ENCODE measurements at places on chromosomes 7 and 10.

DNA sequence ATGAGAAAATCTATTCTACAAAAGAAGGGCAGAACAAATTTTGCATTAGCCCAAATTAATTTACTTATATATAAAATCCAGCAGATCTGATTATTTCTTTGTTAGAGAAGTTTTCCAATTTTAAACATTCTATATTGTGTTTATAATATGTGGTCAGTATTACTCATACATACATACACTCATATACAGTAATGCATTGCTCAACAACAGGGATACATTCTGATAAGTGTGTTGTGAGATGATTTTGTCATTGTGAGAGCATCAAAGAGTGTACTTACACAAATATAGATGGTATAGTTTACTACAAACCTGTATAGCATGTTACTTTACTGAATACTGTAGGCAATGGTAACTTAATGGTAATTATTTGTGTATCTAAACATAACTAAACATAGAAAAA is 239.6 kb upstream of the ETV1 start:
- DNase-seq, result no peak

GRCh38 chr10:65313406-65313805 is 1612.4 kb upstream of the LRRTM3 start:
- DNase-seq, result no peak

DNA sequence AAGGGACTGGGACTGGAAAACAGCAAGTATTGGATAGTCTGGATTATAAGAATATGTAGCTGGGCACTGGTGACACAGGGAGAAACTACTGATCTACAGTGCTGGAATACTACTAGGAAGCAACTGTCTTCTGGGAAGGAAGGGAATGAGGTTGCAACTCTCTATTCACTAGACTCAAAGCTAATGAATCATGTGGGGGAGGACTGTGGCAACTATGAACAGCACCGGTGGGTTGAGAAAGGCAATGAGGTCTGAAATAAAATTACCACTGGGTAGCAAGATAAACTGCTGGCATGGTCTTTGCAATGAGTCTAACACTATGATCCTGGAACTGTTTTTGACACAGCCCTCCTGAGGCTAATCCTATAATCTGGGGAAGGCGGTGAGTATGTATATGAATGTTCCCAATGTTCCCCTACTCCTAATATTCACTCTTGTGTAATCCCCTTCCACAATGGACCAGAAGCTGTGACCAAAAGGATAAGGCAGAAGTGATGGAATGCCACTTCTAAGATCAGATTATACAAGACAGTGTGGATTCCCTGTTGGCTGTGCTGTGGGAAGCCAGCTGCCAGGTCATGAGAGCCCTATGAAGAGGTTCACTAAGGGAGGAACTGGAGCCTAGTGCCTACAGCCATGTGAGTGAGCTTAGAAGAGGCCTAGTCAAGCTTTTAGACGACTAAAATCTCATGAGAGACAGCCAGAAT is 101.3 kb upstream of the DNAJB12 start:
- no peak for DNase-seq

DNA sequence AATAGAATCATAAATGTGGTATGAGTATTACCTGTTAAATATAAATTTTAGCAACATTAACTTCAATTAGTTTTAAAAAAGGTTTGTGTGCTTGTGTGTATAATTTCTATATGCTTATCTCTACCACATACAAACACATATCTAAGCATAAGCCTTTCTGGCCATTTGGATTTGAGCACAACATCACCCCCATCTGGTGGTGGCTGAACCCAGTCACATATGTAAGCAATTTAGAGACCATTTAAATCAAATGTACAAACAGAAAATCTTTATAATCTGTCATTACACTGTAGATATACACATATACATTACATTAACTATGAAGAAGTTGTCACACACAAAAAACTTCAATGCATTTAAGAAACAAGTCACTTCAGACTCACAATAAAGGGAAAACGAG is 31.7 kb downstream of the GPR22 start:
- no peak for DNase-seq

GRCh38 chr7:4066206-4066605 is 615.9 kb upstream of the FOXK1 start:
- no peak for DNase-seq

- DNase-seq, result no peak
Observed at GRCh38 chr7:104362756-104363155, 34.4 kb downstream of the LHFPL3 start.

DNA sequence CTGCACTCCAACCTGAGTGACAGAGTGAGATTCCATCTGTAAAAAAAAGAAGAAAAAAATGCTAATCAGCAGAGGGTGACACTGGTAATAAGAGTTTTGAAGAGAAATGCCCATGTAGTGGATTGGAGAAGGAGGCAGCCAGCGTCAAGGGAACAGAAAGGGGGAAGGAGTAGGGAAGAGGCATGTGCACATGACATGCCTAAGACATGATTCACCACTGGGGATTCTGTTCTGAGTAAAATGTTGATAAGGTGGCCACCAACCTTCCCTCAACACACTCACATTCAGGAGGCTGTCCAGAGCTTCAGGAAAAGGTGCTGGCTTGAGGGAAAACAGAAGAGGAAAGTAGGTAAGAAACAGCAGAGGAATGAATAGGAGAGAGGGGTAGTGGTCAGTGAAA is 39.9 kb downstream of the AKR1D1 start:
- no peak for DNase-seq

GRCh38 chr7:29356631-29357030 is 162.1 kb downstream of the CHN2 start:
- DNase-seq, result no peak

- DNase-seq, result no peak
Observed at GRCh38 chr7:70857793-70858545, 274.0 kb upstream of the GALNT17 start.

DNA sequence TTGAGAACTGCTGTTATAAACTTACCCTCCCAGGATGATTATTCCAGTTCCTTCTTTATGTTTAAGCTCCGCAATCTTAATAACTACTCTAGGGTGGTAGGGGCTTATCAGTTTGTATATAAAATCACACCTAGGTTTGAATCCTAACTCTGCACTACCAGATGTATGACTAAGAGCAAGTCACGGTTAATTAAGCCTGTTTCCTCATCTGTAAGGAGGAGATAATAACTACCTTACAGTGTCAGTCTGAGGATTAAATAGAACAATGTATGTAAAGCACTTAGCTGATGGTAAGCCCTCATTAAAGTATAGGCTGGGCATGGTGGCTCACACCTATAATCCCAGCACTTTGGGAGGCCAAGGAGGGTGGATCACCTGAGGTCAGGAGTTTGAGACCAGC is 9.2 kb downstream of the DNA2 start:
- no peak for DNase-seq

- DNase-seq, result no peak
Observed at GRCh38 chr7:126658684-126659083, 594.1 kb downstream of the GRM8 start.

DNA sequence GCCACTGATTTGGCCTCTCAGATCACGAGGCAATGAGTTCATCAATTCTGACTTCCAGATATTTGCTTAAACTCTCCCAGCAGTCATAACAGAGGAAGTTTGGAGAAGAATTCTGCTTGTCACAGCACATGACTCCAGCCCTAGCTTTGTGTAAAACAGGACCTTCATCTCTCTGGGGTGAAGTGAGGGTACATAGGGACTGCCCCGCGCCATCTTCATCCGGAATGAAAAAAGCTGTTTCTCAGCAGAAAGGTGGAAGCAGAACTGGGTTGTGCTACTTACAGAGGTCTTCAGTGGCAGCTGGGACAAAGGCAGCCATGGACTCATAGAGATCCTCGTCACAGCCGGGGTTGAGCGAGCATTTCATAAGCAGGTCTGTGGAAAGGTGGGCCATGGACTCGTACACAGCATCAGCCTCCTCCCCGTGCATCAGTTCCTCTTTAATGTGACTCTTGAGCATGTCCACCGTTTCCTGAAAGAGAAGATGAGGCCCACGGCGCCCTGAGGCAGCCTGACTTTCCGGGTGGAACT is 58.4 kb upstream of the TM9SF3 start:
- DNase-seq, result no peak

DNA sequence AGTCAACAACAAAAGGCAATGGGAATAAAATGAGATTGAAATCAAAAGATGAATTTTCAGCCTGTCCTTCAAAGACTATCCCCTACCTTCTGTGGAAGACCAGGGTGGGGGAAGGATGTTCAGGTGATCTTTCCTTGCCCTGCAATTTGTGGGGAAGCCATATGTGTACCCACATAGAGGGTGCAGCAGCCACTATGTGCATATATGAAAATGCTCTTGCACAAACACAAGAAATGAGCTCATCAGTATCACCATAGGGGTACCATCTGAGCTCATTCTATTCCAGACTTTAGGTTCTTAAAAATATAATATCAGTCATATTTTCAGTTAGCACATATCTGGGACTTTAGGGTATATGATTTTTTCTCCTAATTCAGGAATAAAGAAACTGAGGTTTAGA is 17.7 kb downstream of the GIMAP5 start:
- no peak for DNase-seq

DNA sequence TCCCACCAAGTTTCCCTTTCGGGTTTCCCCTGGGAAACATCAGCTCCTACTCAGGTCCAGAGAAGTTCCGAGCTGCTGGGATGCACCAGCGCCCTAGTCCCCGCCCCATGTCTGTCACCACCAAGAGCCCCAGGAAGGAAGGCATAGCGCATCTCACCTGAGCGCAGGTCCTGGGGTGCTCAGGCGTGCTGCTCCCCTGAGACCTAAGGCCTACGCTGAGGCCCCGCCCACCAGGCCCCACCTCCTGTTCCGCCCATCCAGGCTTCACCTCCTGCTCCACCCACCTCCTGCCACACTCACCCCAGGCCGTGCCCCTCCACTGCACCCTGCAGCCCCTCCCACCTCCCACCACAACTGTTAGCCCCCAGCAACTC is 1.2 kb upstream of the TFR2 start:
- DNase-seq, result no peak

GRCh38 chr7:120586571-120586970 is 271.4 kb downstream of the TSPAN12 start:
- no peak for DNase-seq

- DNase-seq, result no peak
Observed at GRCh38 chr7:100472854-100473499, 6.0 kb downstream of the TSC22D4 start.

GRCh38 chr10:97279121-97279815 is 13.2 kb downstream of the ARHGAP19 start:
- DNase-seq, result no peak

DNA sequence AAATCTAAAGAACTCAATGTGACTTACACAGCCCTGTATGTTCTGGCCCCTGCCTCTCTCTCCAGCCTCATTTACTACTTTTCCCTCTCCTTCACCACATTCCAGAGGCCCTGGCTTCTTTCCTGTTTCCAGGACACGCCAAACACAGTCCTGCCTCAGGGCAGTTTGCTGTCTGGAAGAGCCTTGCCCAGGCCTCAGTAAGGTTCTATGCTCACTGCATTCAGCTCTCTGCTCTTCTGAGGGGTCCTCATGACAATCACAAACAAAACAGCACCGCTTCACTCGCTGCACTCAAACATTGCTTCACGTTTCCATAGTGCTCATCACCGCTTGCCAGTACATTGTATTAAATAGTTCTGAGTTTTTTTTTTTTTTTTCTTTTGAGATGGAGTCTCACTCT is 35.1 kb upstream of the GARS1 start:
- no peak for DNase-seq

DNA sequence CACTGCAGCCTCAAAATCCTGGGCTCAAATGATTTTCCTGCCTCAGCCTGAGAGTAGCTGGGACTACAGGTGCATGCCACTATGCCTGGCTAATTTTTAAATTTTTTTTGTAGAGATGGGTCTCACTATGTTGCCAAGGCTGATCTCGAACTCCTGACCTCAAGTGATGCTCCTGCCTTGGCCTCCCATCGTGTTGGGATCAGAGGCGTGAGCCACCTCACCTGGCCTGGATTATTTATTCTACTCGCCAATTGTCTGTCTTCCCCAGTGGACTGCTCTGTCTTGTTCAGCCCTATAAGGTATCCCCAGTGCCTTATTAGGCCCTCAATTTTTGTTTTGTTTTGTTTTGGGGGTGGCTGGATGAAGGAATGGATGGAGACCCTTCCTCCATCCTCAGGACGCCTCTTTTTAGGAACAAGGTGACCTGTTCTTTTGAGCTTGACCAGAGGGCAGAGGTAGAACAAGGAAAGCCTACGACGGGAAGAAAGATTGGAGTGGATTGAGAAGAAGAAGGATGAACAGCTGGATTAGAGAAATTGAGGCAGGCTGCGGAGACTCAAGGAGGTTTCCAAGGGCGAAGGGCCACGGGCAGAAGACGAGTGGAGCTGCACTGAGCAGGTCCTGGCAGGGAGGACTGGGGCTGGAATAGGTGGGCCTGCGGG is 541 bp upstream of the DENND10 start:
- DNase-seq, result no peak

DNA sequence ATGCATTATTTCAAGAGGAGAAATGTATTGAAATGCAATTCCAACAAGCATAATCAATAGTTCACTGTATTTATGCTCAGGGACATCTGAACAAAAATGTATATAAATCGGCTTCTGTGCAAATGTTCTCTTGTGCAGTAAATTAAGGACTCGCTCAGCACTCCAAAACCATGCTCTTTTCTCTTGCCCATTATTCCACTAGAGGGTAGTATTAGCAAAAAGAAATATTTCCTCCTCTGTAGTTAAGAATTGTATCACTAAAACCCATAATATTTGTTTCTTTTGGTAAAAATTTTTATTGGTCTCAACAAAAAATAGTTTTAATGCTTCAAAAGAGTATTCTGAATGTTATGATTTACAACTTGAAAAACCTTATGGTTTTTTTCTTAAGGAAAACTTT is 803.1 kb downstream of the PCDH15 start:
- no peak for DNase-seq

DNA sequence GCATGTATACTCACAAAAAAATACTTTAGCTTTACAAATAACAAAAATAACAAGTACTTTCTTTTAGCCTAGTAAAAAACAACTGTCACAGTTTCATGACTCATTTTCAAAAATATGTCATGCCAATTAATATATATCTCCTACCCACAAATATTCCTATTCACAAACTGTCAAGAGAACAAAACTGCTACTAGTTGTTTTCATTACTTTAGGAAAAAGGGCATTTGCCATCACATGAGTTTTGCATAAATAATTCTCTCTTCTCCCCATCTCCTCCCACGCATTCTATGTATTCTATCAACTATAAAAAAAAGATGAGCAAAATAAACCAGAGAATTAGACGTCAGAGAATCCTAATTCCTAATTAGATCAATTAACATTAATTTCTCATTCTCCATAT is 87.6 kb downstream of the PIP4K2A start:
- no peak for DNase-seq

GRCh38 chr7:15330943-15331342 is 230.9 kb downstream of the AGMO start:
- DNase-seq, result no peak

GRCh38 chr10:124989526-124989925 is 47.6 kb downstream of the ZRANB1 start:
- no peak for DNase-seq

- no peak for DNase-seq
Observed at GRCh38 chr7:149713061-149713730, 60.2 kb downstream of the ZNF467 start.

- DNase-seq, result no peak
Observed at GRCh38 chr7:28293527-28293835, 112.9 kb upstream of the JAZF1 start.

Measured in activated CD4-positive, alpha-beta T cell treated with anti-CD3 and anti-CD28 coated beads for 24 hours (primary cell).